ENCODE measurements at places on chromosomes 7 and 10.

GRCh38 chr7:40890088-40890692, 755.4 kb downstream of the SUGCT start:
- DNase-seq = no peak

DNA sequence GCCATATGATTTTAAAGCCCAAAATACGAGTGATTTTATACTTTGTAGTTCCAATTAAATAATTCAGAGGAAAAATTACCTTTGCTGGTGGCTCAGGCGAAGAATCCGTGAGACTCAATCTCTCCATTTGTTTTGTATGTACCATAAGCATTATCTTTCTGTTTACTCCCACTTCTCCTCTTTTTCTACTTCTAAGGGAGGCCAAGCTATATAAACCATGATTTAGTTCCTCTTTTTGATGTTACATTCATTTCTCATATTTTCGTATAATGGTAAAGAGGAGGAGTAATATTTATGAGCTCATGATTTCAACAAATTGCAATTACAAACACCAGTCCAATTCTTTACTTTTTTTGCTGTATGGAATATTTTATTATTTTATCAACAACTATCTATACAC, 50.6 kb upstream of the TES start:
- DNase-seq = no peak

- peak; percentile 40 for DNase-seq
Measured at GRCh38 chr10:14009371-14010100, 321.2 kb downstream of the FRMD4A start.

GRCh38 chr10:86100581-86101061, 266.0 kb downstream of the GRID1 start:
- no peak for DNase-seq

DNA sequence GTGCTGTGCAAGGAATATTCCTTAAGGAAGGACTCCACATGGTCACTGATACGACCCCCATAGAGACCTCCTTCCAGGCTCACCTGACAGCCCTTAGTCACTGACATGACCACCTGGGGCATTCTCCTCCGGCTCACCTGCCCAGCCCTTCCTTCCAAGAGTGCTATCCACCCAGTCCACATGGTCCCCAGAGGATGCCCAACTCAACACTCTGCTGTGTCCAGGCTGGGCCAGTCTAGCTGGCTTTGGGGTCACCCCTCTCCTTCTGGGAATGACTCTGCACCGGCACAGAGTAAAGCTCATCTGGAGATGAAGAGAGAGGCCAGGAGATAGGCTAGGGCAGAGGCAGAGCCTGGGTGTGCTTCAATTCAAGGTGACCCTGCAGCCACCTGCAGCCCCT, 300.8 kb downstream of the TNS3 start:
- DNase-seq = no peak

DNA sequence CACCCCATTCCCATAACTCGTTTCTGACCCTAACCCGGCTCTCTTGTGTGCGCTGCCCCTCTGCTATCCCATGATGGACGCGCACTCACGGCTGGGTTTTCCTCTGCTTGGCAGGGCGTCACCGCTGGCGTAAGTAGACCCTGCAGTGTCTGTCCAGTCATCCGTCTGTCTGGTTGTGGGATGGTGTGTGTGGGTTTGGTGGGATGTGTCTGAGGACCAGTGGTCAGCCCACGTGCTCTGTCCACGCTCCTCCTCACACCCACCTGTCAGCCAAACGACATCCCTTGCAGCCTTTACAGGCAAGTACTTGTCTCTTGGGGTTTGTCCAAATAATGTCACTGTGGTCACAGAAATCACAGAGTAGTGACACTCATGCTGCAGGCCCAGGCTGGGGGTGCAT, 20.8 kb downstream of the LDB3 start:
- no peak for DNase-seq

GRCh38 chr10:128839134-128839533, 627.9 kb upstream of the MGMT start:
- no peak for DNase-seq

- no peak for DNase-seq
Measured at GRCh38 chr10:63769367-63769766, 248.2 kb downstream of the REEP3 start.

DNA sequence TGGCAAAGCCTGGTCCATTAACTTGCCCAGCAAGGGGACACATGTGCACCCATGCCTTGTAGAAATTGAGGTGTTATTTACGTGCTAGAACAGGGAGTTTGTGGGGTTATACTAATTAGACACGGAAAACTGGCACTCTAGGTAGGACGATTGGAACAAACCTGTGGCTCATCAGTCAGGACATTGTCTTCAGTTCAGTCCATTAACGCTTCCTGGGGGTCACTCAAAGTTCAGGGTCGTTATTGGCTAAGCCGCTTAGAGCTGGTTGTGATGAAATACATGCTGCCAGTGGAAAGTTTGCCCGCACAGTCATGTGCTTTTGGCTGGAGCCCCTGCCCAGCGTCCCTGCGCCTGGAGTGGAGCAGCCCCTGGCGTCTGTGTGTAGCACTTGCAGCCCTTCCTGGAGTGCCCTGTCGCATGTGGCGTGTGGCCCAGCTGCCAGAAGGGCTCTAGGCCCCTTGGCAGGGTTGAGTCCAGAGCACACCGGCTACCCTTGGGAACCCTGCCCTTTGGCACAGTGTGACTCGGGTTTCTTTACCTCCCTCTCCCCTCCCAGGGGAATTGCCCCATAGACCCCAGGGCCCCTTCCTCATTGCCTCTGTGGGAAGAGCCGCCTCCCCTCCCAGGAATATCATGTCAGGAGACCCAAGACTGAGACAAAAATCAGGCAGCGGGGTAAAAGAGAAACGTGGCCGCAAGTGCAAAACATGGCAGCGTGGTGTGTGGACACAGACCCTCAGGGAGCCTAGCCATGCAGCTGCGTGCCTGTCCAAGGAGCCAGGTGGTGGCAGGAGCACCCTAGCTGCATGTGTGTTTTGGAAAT, 9.8 kb downstream of the ZNF775 start:
- DNase-seq = no peak

DNA sequence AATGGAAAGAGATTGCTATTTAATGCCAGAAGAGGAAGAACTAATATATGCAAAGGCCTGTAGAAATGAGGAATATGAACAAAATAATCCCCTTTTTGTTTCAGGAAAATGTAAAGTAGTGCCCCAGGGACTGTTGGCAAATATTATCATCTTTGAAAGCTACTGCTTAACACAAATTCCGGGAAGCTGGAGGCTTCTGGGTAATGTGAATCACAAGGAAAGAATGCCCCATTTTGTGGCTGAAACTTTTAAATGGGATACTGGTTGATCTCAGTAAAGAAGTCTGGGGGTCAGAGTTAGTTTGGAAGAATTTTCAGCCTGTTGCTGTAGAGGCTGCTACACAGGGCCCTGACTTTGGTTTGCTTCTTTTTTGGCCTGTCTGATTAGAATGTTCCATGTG, 141.0 kb downstream of the PTEN start:
- DNase-seq = no peak

GRCh38 chr7:127413962-127414361, 21.5 kb upstream of the ZNF800 start:
- no peak for DNase-seq

- no peak for DNase-seq
Measured at GRCh38 chr10:20502903-20503585, 394.1 kb downstream of the NEBL start.

GRCh38 chr10:118916777-118917176, 112.7 kb upstream of the NANOS1 start:
- no peak for DNase-seq

GRCh38 chr7:18890134-18890533, 227.3 kb downstream of the TWIST1 start:
- no peak for DNase-seq

- no peak for DNase-seq
Measured at GRCh38 chr10:100886091-100886490, 26.7 kb upstream of the SLF2 start.

DNA sequence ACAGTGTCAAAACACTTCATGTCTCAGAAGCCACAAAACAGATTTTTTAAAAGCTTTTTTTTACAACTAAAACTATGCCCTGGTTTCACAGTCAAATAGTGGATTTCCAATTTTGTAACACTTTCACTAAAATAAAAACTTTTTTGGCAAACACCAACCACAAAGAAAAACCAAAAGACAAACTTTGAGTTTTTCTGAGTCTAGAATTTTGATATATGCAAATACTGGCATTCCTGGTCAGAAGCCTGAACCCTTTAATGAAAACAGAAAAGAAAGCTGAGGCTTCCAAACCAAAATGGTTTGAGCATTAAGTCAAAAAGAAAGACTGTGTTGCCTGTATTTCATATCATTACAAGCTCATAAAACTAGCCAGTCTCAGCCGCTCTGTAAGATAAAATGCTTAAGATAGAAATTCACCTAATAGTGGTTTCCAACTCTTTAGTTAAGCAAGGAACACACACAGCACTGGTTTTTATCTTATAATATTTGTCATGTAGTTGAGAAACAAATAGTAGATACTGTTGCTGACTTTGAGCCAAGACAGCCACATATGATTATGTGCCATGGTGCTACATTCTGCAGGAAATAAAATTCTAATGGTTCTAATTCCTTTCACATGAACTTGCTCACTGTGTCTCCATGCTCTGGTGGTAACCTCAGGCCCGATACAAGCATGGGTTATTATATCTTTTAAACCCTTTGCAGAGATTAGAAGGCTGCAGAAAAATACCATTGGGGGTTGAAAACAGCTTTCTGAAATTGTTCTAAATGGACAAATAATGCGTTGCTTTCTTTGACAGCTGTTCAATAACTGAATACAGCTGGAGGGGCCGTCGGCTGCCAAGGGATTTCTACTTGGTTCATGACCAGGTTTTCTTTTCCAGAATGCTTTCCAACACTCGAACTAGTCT, 49.4 kb downstream of the FAM171A1 start:
- DNase-seq = no peak

DNA sequence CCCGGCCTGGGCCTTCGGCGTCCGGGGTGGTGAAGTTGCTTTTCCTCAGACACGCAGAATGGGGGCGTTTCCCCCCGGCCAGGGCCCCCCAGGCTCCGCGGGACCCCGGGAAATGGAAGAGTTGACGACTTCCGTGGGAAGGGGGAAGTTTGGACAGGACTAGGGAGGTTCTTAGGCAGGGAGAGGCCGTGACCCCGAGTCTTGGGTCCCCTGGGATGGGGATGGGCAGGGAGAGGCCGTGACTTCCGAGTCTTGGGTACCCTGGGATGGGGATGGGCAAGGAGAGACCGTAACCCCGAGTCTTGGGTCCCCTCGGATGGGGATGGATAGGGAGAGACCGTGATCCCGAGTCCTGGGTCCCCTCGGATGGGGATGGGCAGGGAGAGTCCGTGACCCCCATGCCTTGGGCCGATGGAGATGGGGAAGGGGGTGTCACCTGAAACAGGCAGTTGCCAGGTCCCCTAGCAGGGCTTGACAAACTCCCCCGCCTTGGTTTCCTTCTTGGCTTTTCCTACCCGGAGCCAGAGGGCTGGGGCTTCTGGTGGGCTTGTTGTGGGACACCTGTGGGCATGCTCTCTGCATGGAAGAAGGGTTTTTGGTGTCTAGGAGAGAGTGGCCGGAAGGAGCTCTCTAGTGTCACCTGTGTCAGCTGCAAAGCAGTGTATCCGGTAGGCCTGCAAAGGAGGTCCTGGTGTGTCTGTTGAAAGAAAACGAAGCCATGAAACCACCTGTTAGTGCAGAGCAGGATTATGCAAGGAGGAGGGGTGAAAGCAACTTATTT, 1.1 kb downstream of the TRRAP start:
- peak; percentile 33 for DNase-seq

DNA sequence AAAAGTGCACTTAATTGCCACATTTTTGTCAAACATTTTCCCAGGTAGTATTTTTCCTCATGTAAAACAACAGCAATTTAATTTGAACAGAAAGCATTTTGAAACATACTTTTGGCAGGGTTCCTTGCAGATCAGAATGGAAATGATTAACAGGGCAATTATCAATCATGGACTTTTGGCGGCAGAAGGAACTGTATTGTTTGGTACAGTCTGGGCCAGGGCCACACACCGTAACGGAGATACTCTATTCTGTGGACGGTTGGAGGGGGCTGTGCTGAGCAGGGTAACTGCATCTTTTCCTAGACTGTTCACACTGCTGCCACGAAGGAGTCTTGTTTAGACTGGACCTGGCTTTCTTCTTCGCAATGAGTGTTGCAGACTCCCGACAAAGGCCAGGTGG, 62.3 kb downstream of the EGFR start:
- DNase-seq = no peak

GRCh38 chr7:46996972-46997371, 584.9 kb downstream of the TNS3 start:
- no peak for DNase-seq

DNA sequence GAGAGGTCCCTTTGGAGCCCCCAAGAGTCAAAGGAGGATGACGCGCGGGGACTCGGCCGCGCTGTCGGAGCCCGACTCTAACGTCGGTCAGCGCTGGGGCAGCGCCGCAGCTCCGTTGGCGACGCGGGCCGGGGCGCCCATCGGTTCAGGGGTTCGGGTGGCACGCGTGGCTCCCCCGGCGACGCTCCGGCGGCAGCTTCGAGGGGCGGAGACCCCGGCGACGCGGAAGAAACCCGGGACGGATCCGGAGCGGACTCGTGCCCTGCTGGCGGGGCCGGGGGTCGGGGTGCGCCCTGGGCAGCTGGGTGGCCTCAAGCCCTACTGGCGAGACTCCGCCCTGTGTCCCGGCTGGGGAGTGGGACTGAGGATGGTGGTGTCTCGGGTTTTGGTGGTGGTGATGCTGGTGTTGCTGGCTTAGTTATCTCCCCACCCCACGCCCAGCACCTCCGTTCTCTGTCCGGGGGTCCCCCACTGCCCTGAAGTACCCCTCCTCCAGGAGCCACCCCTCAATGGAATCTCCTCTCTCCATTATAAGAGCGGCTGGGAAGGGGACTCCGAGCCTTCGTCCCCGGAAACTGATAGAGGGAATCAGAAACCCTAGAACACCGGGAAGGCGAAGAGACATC, at the start of gene NAT16:
Gene NAT16, minus strand, starts transcription at position 164 of the 626 bp plus-strand sequence. CDS start 5,486 bp downstream, outside the sequence.
- DNase-seq = no peak
